AG04449 (cell line): ENCODE measurements at places on chromosomes 6 and 20.

- no peak for DNase-seq
These were observed 114.8 kb upstream of the MARCKS start for GRCh38 chr6:113742342-113742741.

DNA sequence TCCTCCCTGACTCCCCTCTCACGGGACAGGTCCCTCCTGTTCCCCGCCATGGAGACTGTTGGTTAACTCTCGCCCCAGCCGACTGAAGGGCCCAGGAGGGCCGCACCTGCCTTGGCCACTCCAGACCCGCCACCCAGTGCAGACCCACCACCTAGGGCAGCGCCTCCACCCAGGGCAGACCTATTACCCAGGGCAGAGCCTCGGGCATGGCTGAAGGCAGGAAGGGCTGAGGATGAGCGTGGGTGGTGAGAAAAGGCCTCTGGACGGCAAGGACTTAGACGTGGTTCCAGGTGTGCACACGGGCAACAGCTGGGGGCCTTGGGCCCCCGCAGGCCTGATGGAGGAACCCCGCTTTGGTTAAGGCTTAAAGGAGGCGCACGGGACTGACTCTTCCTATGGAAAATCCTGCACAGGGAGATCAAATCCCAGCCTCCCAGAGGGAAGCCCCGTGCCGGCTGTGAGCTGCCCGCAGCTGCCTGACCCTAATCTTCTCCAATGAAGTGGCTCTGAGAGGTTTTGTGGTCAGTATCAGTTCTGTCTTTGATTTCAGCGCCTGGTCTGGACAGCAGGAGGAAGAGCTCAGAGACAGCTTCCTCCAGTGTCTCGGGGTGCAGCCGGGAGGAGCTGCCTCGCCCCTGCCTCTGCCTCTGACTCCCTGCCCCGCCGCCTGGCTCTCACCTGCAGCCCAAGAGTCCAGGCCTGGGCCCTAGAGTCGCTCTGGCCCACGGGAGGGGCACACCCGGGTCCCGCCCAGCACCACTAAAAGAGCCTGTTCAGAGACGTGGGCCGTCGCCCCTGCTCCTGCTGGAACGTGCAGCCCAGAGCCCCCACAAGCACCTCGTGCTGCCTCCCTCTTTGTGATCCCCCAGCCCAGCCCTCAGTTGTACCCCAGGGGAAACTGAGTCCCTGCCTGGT lies 12.1 kb upstream of the CHRNA4 start:
- no peak for DNase-seq

GRCh38 chr6:131001945-131002660 lies 60.9 kb downstream of the EPB41L2 start:
- DNase-seq = no peak

DNA sequence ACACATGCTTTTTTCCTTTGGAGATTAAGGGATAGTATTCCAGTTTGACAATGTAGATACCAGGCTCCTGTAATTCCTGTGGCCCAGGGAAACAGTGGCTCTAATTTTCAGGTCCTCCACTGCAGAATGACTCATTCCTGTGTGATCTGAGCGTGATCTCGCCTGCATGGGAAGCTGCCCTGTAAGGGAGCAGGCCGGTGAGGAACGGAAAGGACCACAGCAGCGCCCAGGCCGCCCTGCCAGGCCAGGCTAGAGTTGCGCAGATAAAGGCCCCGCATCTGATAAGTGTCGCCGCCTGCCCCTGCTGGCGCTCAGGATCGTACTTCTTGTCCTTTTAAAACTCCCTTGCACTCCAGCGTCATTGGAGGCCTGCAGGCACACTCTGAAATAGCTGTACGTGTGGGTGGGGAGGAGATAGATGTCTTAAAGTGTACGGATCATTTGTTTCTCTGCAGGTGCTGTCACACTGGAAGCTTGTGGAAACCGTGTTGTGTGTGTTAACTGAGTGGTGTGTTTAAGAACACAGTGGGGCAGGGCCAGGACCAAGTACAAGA lies 60.7 kb downstream of the SYNJ2 start:
- no peak for DNase-seq

GRCh38 chr6:112957536-112957916 lies 610.4 kb downstream of the RFPL4B start:
- no peak for DNase-seq

GRCh38 chr20:7291946-7292345 lies 524.5 kb downstream of the BMP2 start:
- no peak for DNase-seq

DNA sequence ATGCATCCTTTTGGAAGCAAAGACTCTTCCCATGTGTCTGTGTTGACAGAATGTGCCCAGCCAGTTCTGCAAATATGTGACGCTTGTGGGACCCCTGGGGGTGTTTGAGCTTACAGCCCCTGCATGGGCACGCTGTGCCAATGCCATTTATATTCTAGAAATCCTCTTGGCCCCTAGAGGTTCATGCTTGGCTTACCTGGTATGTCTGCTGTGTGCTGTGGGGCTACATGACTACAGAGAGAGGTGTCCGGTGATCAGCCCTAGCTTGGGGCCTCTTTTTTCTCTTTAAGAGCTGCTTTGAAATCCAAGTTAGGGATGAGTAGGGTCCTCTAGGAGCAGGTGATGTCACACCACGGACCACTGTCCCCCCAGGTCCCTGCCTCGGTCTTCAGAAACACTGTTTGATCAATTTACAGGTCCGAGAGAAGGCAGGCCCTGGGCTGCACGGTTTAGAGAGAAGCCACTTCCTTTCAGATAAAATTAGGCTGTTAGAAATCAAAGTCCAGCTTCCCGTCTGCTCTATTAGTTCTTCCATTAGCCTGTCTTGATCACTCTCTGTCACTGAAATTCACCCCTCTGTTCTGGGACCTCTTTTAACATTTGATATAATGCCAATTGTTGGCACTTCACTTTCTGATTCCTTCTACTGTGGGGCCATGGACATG lies 26.5 kb downstream of the BCAS4 start:
- DNase-seq = no peak

DNA sequence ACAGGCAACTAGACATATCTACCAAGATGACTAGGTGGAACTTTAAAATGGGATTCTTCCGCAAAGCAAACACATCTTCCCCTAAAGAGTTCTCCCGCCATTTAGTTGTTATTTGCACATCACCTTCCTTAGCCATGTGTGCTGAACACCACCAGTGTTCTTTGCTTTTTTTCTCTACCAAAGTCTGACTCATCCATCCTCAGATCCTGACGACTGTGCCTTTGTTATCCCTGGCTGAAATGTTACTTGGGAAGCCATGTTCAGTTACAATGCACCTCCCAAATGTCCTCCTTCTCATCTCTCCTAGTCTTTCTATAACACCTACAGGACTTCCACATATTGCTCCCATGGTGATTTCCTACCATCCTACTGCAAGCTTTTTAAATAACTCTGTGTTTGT lies 593.5 kb upstream of the ARID1B start:
- no peak for DNase-seq

GRCh38 chr6:37007340-37008043 lies 2.0 kb downstream of the FGD2 start:
- no peak for DNase-seq

- no peak for DNase-seq
These were observed 1286.4 kb downstream of the GRIK2 start for GRCh38 chr6:102679865-102680264.

- DNase-seq = no peak
These were observed 13.7 kb downstream of the RAET1E start for GRCh38 chr6:149884215-149884614.

- DNase-seq = no peak
These were observed 481.5 kb downstream of the NKAIN2 start for GRCh38 chr6:124285146-124285545.

- DNase-seq = no peak
These were observed 80.3 kb downstream of the GJA1 start for GRCh38 chr6:121515630-121516265.

- no peak for DNase-seq
These were observed 37.3 kb downstream of the LRRC1 start for GRCh38 chr6:53831936-53832660.

DNA sequence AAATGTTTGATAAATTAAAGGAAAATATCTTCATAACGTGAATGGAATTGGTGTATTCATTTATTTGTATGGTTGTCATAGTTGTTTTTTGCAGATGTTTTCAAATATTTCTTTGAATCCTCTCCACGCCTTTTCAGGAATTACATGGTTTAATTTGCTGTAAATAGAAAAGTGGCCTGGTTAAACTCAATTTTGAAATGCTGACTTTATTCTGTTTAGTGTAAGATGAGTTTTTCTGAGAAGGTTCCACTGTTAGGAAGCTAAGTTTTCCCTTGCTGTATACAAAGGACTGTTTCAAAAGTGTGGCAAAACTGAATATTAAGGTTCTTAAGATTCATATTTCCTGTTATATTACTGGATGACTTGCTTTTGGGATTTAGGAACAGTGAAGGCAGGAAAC lies 503 bp upstream of the ZC2HC1B start:
- no peak for DNase-seq

DNA sequence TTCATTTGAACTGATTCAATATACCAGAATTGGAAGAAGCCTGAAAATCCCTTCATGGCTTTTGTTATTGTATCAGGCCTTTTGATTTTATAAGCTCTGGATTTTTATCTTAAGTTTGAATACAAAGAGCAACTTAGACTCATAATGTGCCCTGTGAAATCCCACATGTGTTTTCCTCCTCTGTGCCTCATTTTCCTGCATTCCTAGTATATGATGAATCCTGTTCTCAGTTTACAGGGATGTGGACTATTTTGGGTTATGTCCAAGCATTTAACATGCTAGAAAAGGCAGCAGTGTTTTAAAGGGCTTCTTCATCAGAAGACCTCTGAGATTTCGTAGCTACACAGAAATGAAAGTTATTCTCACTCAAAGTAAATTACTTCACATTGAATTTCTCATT lies 455.0 kb downstream of the RFPL4B start:
- DNase-seq = peak; percentile 67

DNA sequence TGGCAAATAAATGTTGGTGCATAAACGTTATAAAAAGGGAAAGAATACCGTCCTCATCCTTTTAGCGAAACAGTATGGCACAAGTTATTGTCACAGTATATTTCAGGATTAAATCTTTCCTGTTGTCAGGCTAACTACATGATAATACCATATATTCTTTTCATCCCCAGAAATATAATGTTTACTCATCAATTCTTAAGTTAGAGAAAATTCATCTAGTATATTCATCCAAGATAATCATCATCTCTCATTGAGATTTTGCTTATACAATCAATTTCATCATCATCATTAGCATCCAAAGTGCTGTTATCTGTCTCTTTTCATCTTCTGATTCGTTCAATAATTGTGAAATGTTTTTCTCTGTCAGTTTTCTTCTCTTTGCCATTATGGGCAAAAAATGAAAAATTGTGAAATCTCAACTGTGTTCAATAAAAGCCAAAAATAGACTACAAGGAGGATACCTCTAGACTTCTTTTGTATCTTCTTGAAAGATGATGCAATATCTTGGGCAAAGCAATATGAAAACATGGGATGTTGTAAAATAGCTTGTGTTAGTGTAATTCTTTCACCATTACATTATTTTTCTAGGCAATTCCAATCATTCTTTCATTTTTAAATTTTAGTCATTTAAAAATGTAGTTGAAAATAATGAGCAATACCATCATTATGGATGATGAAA lies 2.6 kb downstream of the SPACA1 start:
- DNase-seq = no peak

DNA sequence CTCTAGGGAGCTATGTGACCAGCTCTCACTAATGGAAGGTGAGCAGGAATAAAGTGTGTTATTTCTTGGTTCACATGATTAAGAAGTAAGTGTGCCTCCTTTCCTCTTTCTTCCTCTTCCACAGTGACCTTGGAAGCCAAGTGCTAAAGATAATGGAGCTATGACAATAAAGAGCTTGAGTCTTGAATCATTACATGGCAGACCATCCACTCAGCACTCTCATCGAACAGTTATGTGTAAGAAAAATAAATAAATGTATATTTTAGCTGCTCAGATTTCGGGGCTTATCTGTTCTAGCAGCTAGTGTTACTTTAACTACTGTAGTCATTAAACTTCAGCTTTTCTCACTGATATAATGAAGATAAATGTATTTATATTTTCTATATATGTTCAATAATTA lies 72.9 kb downstream of the HDGFL1 start:
- DNase-seq = peak; percentile 19

DNA sequence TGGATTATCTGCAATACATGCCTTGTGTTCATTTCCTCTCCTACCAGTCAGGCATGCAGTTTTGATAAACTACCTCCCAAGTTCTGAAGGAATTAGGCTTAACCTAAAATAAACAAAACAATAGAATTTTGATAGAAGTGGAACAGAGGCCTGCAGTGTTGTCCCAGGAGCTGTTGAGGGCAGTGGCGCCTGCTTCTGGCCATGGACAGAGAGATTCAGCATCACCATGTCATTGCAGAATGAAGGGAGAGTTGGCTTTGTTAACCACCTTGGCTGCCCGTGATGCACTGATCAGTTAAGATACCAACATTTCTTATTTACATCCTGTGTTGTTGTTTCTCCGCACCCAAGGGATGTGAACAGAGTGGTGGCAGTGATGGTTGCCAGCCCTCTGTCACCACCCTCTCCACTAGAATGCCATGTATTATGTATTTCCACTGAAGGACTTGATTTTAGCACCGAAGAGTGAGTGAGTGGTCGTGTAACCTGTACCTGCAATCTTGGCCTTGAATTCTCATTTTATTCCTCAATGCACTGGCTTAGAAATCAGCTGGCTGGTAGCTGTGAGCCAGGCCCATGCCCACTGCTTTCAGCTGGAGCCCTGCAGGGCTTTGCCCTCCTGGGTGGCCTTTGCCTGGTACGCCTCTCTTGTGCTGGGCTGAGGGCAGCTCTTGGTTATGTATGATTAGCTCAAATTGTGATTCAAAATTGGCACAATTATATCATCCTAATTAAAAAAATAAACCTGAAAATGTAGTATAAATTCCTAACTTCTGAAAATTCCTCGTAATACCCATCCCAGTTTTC lies 56.5 kb downstream of the SHLD1 start:
- no peak for DNase-seq

GRCh38 chr6:57222743-57223077 lies 603 bp upstream of the RAB23 start:
- DNase-seq = no peak

DNA sequence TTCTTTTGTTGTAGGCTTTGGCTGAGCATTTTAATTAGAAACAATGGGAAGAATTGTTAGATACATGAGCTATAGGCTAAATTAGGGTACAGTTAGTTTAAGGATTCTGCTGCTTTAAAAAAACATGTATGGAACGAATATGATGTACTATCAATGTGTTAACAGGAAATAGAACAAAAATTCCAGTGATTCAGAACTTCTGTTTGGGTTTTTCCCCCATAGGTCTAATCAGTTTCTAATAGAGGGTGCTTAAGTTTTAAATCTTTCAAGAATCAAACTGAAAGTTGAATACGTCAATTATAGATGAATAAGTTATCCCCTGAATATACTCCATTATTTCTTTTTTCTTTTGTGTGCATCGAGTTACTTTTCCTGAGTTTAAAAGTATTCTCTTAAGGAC lies 1.9 kb downstream of the TAB2 start:
- DNase-seq = no peak
